Chondrocyte (in vitro differentiated cells): ENCODE measurements at places on chromosomes 2 and 18. TPM values are rescaled to one million over a fixed set of nuclear protein-coding genes. Genes with fewer than 3 reads are reported as not detected.

Gene BMP10
- total RNA-seq, result not detected in 3 replicates

Gene GMCL1
- total RNA-seq, result 13.6 to 20.7 TPM (median 13.6 TPM) in 3 replicates

Gene IL36G
- not detected in 3 replicates for total RNA-seq

Gene ANKRD23
- total RNA-seq, result 1.9 to 4.4 TPM (median 3.2 TPM) in 3 replicates

Gene TMEM169
- 1.3 to 2.0 TPM (median 1.5 TPM) in 3 replicates for total RNA-seq

Gene AMER3
- not detected in 3 replicates for total RNA-seq

Gene NEURL3
- total RNA-seq, result not detected in 3 replicates

Gene PLGLB2
- total RNA-seq, result 3.7 to 6.5 TPM (median 4.8 TPM) in 3 replicates

Gene ITPRIPL1
- total RNA-seq, result 0.63 to 3.2 TPM (median 2.8 TPM) in 3 replicates

Gene NETO1
- total RNA-seq, result not detected in 3 replicates

Gene HOXD13
- not detected in 3 replicates for total RNA-seq

Gene ELOA2
- total RNA-seq, result not detected in 3 replicates

- no peak for DNase-seq
These were observed 65.0 kb upstream of the TSPYL6 start for GRCh38 chr2:54321047-54321446.

DNA sequence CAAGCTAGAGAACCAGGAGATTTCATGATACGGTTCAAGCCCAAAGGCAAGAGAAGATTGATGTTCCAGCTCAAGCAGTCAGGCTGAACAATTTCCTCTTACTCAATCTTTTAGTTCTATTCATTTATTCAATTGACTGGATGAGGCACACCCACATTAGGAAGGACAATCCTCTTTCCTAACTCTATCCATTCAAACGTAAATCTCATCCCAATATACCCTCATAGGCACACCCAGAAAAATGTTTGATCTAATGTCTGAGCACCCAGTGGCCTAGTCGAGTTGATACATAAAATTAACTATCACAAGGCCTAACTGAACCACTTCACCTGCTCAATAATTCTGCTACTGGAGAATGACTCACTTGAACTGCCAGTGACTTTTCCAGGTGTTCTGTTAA lies 180.7 kb downstream of the RAD51AP2 start:
- no peak for DNase-seq

GRCh38 chr2:191474464-191474863 lies 203.5 kb upstream of the NABP1 start:
- no peak for DNase-seq

DNA sequence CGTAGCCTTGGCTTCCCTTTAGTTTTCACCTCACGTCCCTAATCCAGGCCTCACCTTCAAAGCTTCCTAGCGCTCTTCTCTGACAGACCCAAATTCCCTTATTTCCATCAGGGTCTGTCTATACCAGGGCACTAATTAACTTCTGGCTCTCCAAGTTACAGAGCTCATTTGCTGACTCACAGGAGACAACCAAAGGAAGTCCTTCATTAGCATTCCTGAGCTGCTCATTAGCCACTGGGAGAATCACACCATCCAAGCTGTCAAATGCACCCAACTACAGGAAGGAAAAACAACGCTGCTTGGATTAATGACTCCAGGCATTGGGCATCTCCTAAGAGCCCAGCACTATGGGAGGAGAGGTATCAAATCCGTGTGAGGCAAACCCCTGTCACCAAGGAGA lies 109.8 kb upstream of the ALK start:
- no peak for DNase-seq

GRCh38 chr18:55228191-55228590 lies 268.9 kb upstream of the CCDC68 start:
- no peak for DNase-seq

- DNase-seq, result no peak
These were observed 39.6 kb downstream of the ZEB2 start for GRCh38 chr2:144480285-144480684.

- DNase-seq, result no peak
These were observed 51.3 kb upstream of the CD302 start for GRCh38 chr2:159849160-159849813.

GRCh38 chr2:11030909-11031308 lies 119.2 kb downstream of the KCNF1 start:
- DNase-seq, result no peak

DNA sequence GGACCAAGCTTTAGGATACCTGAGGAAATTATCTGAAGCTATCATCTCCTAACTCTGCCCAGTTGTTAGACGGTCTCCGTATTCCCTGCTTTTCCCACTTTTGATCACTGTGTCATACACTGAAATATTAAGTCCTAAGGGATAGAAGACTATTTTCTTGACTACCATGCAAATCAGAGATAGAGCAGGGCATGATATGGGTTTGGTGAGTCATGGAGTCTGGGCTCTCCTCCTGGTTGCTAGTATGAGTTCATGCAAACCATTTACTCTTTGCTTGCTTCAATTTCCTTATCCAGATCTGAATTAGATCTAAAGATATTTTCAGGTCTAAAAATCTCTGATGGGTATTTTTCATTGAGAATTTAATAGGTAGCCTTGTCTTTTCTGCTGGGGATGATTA lies 55.0 kb downstream of the EHBP1 start:
- DNase-seq, result no peak

GRCh38 chr2:174014699-174015070 lies 49.5 kb upstream of the SP3 start:
- DNase-seq, result no peak

DNA sequence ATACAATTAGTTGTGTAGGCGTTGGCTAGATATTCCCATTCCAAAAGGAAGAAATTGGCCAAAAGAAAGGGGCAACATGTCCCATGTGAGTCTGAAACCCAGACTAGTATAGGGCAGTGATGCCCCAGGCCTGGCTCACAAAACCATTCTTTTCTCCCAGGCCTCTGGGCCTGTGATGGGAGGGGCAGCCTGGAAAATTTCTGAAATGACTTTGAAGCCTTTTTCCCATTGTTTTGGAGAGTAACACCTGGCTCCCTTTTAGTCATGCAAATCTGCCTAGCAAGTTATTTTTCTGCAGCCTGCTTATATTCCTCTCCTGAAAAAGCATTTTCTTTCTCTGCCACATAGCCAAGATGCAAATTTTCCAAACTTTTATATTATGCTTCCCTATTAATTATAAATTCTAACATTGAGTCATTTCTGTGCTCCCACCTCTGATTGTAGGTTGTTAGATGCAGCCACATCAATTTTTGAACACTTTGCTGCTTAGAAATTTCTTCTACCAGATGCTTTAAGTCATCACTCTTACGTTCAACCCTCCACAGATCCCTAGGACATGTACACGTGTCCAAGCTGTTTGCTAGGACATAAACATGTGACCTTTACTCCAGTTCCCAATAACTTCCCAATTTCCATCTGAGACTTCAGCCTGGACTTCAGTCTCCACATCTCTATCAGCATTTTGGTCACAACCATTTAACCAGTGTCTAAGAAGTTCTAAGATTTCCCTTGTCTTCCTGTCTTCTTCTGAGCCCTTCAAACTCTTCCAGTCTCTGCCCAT lies 76.1 kb upstream of the MC4R start:
- no peak for DNase-seq

- no peak for DNase-seq
These were observed 3.2 kb downstream of the CFLAR start for GRCh38 chr2:201118961-201119854.

DNA sequence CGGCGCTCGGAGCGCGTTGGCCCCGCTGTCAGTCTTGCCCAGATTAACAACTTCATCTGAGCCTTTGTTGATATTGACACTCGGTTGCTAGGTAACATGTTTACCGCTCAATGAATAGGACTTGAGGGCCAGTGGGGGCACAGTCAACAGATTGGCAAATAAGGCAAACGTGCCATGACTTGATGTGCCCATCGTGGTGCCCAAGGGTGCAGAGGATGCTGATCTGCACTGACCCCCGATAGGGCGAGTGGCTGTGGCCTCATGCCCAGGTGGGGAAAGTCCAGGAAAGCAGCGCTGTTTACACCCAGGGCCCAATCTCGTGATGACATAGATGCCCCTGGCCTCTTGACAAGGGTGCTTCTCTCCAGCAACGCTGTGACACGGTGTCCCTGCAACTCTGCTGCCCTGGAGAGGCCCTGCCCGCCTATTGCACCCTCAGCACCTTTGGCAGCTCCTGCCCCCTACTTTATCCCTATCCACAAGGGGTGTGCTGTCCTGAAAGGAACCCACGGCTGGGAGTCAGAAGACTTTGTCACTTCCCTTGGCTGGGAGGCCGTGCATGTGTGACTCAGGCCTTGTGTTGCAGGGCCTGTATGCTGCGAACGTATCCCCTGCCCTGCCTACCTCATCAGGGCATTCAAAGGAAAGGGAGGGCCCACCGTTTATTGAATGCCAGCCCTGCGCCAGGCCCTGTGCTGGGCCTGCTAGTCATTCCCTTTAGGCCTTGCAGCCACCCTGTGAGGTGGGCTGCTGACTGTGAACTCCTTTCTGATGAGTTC lies 158.0 kb downstream of the INHBB start:
- DNase-seq, result peak; percentile 67

DNA sequence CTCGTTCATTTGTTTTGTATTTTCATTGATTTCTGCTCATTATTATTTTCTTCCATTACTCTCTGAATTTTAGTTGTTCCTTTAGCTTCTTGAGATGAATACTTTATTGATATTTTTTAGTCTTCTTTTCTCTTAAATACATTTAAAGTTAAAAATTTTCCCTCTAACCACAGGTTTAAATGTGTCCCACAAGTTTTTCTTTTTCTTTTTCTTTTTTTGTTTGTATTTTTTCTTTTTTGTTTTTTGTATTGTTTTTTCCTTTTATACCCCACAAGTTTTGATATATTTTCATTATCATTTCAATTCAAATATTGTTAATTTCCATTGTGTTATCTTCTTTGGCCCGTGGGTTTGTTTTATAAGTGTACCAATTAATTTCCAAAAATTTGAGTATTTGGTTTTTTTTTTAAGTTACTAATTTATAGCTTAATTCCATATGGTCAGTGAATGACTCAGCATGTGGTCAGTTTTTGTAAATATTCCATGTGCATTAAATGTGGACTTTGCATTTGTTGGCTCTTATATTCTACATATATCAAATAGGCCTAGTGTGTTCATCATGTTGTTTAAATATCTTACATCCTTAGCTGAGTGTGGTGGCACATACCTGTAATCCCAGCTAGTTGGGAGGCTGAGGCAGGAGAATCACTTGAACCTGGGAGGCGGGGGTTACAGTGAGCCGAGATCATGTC lies 16.2 kb downstream of the CENPO start:
- no peak for DNase-seq
